ENCODE measurements at places on chromosomes 2 and 18.

GRCh38 chr18:67933271-67933670 lies 416.8 kb upstream of the DSEL start:
- no peak for DNase-seq

DNA sequence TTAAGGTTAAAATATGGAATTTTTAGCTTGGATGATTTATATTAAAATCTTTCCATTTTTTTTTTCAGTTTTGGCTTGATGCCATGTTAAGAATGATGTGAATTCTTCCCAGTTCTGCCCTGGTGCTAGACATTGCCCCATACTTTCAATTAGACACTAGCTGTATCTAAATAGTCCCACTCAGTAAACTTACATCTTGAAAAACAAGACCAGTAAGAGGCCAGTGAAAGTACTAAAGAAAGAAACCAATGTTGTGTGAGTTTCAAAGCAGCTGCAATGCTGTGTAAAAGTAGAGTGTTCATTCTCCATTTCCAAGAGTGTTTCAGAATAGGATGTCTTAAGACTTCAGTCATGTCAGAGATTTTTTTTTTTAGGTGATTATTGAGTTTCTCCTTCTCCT lies 40.0 kb upstream of the CYBRD1 start:
- no peak for DNase-seq

- DNase-seq, result peak; percentile 39
Observed at GRCh38 chr2:30688956-30689401, 118.3 kb downstream of the CAPN13 start.

DNA sequence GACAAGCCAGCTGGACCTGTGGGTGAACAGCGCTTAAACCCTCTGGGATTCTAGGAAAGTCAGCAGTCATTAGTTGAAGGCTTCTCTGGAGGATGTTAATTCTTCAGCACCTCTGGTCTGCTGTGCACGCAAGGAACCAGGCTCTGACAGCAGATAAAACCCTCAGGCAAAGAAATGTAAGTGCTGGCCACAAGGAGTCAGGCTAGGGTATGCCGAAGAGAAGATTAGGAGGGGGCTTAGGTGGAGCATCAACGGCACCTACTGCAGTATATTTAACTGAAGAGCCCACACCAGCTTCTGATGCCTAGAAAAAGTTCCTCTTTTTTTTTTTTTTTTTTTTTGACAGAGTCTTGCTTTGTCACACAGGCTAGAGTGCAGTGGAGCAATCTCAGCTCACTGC lies 304.2 kb upstream of the MC4R start:
- DNase-seq, result no peak

- no peak for DNase-seq
Observed at GRCh38 chr2:196515051-196515450, 124.5 kb upstream of the CCDC150 start.

DNA sequence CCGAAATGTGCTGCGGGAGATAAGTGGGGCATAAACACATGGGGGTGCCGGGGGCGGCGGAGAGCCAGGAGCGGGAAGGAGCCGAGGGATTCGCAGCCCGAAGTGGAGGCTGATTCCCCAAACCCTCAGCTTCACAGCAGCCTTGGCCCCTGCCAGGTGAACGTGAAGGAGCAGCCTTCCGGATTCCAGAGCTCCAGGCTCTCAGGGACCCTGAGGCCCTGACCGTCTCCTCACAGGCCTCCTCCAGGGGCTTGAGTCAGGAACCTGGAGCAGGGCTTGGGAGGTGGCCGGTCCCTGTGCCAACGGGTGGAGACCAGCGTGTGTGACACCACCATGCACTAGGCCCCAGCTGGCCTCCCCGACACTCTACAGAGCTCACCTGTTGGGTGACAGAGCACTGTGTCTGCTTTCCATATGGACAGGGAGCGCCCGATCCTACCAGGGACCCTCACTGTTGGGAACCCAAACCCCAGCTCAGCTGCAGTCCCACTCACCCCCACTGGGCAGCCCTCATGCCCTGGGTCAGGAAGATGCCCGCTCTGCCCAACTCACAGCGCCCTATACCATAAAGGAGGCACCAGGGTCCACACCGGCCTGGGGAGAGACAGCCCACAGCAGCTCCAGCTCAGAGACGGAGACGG lies 117.6 kb upstream of the OTOS start:
- no peak for DNase-seq
